ENCODE measurements at places on chromosomes 3 and 15. TPM values are rescaled to one million over a fixed set of nuclear protein-coding genes. Genes with fewer than 3 reads are reported as not detected.

DNA sequence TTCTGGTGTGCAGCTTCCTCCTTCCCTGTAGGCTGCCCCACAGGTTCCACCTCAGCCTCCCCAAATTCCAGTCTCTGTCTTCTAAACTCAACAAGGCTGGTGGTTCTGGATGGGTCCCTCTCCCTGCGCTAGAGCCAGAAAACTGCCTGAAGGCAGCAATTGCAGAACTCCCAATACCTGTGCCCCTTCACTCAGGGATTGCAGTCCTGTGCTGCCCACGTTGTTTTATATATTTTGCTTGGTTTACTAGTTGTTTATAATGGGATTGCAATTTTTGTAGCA is 14.8 kb upstream of the NPTN start:
- no peak for DNase-seq

- DNase-seq, result no peak
Observed at GRCh38 chr3:135924506-135924905, 41.0 kb upstream of the PPP2R3A start.

GRCh38 chr15:76184650-76185035 is 124.9 kb downstream of the TMEM266 start:
- DNase-seq, result no peak

DNA sequence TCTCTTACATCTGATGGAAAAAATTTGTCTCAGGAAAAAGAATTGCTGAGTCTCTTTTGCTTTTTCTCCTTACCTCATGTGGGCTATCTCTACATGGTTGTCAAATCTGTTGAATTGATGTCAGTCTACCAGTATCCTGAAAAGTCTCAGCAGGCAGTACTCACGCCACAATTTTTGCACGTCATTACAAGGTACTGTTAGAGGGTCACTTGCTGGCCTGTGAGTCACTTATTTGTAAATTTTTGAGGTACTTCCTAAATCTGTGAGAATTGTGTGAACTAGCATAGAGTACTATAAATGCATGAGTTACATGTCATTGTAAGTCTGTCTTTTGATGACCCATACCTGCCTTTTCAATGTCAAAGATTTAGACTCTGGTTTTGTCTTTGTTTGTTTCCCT is 15.9 kb downstream of the HPS3 start:
- DNase-seq, result no peak

DNA sequence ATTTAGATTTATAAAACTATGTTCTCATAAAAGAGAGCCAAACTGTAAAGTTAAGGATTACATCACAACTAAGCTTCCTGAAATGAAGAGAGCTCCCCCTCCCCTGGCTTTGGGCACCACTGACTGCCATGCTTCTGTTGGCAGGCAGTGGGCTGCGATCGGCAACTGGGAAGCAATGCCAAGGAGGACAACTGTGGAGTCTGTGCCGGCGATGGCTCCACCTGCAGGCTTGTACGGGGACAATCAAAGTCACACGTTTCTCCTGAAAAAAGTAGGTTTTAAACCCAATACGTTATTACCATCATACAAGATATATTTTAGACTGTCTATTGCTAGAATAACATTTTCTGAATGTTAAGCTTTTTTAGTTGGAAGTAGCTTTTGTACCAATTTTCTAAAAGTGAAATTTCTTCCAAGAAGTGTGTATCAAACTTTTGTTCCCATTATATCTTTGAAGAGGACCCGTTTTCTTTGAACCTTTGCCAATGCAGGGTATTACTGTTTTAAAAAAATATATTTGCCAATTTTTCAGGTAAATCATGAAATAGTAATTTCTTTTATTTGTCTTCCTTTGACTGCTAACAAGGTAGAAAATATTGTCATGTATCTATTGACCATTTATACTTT is 184.1 kb downstream of the ADAMTSL3 start:
- peak; percentile 62 for DNase-seq

DNA sequence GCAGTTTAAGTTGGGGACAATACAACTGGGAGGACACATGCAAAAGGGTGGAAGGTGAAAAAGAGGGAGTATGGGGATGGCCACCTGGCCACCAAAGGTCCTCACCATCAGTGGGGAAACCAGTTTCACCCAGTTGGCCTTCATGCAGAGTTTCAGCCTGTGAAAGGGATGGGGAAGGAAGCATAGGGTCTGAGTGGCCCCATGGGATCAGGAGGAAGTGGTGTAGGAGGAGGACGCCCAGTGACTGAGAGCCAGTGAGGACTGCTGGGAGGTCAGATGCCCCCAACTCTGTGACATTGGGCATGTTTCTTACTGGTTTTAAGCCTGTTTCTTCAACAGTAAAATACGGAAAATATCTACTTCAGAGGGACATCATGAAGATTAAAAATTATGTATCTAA is 16.3 kb downstream of the BCL2A1 start:
- DNase-seq, result no peak

GRCh38 chr3:5071061-5071460 is 51.0 kb upstream of the ARL8B start:
- DNase-seq, result no peak

TUSC7 gene
- total RNA-seq, result not detected

CFAP161 gene
- not detected for total RNA-seq

Measured in H7 (cell line).